ENCODE measurements at places on chromosomes 3 and 15.

DNA sequence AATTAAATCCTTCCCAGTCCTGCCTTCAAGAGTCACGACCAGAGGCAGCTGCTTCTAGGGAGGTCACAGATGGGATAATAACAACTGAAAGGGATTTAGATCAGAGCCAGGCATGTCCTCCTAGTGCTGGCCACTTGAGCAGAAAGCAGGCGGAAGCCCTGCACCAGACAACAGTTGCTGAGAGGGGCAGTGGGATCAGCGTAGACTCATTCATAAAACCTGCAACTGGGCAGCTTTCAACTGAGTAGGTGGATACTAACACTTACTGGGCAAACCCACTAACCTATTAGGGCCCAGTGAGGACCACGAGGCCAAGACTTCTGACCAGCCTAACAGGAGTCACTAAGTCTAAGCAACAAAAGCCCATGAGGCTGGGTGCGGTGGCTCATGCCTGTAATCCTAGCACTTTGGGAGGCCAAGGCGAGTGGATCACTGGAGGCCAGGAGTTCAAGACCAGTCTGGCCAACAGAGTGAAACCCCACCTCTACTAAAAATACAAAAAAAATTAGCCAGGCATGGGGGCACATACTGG, 67.0 kb downstream of the DAPK2 start:
- DNase-seq, result no peak

DNA sequence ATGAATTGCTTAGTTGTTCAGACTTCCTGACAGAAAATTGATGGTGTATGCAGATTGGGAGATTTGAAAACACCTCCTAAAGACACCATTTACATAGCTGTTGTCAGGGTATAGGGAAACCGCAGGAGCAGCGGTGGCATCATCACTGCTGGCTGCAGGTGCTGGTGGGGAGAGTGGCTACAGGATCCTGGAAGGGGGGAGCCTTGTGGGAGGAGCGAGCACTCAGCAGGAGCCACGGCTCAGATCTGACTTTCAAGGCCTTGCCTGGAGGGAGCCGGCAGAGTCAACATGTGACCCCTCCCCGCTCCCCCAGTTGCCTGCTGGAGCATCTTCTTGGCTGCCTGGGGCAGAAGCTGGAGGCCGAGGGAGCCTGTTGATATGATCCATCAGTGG, 26.1 kb downstream of the EDEM1 start:
- no peak for DNase-seq

GRCh38 chr15:45187894-45188830, at the start of gene SHF:
TSS of gene SHF (minus strand) at chr15:45187966. CDS start at chr15:45187951, 15 bp downstream.
- peak; percentile 54 for DNase-seq

DNA sequence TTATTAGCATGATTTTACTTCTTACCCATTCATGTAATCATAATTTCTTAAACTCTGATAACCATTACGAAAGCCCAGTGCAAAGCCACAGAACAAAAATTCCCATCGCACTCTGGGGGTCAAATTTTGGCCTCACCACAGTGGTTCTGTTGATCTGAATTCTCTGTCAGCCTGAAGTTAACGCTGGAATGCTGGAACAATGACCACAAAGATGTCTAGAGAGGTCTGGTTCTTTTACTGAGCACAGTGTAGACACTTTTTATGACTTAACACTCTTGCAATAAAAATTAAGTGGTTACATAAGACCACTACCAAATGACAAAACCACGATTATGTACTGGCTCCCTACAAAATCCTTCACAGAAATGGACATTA, 94.7 kb downstream of the PDZRN3 start:
- no peak for DNase-seq

Data from GDM1 (cell line).